ENCODE measurements at places on chromosomes 7 and 10.
A peak's percentile ranks its signal among the peaks of the same experiment; 100 is the strongest.

DNA sequence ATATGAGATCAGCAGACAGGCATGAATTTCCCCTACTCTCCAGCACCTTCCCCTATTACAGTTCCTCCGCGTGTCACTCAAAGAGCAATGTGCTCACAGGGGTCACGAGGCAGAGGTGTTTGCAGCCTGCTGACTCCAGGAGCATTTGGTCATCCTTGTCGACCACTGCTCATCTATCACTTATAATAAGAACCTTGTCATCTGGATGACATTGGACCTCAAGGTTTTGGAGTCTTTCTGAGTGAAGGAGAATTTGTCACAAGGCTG lies 32.9 kb upstream of the PLPP4 start:
- no peak for DNase-seq

DNA sequence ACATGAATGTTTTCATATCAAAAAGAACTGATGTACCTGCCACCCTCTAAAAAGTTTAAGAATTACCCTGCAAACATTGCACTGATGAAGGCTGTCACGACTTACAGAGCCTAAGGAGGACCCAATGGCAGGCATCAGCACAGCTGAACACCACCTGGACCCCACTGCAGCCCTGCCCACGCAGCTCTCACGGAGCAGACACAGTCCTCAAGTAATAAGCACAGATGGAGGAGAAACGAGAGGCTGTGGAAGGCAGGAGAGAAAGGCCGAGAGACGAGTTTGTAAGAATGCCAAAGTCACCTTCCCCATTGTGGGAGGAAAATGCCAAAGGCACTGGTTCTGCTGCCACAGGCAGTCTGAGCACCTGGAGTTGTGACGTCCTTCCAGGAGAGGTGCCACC lies 135.0 kb downstream of the DLG5 start:
- DNase-seq = no peak

GRCh38 chr10:26725837-26726727 lies 28.6 kb downstream of the PDSS1 start:
- DNase-seq = peak; percentile 62

DNA sequence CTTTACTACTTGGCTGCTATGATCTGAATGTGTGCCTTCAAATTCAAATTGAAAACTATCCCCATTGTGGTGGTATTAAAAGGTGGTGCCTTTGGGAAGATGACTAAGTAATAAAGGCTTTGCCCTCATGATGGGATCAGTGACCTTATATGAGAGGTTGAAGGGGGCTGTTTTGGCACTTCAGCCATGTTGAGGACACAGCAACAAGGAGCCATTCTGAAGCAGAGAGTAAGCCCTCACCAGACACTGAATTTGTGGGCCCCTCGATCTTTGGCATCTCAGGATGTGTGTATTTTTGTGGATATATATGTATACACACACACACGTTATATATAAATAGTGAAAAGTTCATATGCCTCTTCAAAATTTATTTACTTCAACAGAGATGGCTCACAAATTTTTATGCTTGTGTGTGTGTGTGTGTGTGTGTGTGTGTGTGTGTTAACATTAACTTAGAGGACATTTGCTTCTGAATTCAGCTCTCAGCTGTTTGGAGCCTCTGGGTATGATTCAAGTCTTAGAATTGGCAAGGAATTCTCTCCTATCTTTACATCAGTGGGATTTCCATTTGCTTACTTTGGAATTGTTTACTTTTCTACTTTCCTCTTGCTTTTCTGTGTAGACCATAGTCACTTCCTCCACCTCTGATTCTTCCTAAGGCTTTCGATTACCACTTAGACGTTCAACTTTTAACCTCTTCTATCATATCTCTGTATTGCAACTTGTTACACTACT lies 66.6 kb downstream of the MAGI2 start:
- DNase-seq = peak; percentile 7

DNA sequence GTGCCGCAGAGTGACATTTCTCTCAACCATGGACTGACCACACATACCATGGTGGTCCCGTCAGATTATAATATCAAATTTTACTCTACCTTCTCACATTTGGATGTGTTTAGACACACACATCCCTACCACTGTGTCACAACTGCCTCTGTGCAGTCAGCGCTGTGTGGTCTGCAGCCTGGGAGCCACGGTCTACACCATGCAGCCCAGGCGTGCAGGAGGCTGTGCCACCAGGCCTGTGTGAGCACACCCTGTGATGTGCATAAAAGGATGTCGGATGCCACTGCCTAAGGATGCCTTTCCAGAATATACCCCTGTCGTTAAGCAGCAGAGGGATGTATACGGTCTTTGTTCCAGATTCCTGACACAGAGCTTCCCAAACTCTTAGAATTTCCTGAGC lies 150.4 kb downstream of the TCERG1L start:
- DNase-seq = no peak

DNA sequence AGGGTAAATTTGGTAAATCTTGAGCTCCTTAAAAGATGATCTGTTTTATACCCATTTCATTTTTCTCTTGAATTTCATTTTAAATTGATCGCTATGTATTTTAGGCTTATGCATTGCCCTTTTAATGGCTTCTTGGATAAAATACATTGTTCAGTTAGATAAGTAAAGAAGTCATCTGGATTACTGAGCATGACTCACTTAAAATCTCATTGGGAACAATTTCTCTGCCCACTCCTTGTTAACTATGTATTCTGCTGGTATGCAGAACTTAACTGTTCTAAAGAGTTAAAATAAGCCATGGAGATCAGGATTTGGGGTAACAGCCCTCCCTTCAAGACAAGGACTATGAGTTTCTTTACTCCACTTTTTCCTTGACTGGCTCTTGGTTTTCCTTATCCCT lies 134.2 kb downstream of the SND1 start:
- peak; percentile 49 for DNase-seq

DNA sequence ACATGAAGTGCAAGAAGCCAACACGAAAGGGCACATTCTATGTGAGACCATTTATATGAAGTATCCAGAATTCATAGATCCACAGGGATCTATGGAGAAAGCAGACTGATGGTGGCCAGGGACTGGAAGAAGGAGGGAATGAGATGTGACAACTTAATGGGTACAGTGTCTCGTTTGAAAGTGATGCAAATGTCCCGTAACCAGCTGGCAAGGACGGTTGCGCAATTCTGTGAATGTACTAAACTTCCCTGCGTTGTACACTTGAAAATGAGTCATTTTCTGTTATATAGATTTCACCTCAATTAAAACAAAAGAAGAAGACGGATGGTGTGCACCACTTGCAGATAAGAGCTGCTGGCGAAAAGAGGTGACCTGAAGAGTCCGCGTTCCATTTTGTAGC lies 861.1 kb downstream of the TYW1 start:
- DNase-seq = peak; percentile 5

DNA sequence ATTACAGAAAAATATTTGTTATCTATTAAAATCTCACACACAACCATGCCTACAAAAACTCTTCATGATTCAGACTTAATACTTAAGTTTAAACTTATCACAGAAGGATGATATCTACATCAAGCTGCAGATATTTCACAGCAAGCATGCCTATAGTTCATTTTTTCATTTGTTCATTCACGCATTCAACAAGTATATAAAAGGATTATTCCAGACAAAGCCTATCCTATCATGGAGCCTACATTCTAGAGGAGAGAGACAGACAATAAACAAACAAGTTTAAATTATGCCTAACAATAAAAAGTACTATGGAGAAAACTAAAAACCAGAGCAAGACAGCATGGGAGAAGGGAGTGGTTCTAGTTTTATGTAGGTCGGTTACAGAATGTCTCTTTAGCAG lies 10.9 kb downstream of the TRDMT1 start:
- no peak for DNase-seq
